A549 treated with GW870086 at 1 μM for 4 hours (cell line): ENCODE measurements at places on chromosomes 4 and X. TPM values are rescaled to one million over a fixed set of nuclear protein-coding genes. Genes with fewer than 3 reads are reported as not detected.

XAGE2 gene
- total RNA-seq: not detected in 5 replicates

ARMCX2 gene
- 0.05 to 0.21 TPM (median 0.10 TPM) in 3 of 5 replicates, not detected in the others for total RNA-seq

GSX2 gene
- total RNA-seq: not detected in 5 replicates

RNF175 gene
- not detected in 5 replicates for total RNA-seq

PPP1R2C gene
- total RNA-seq: not detected in 5 replicates

GABRB1 gene
- total RNA-seq: not detected in 5 replicates

PIR gene
- total RNA-seq: 50.6 to 59.2 TPM (median 55.9 TPM) in 5 replicates

ABCG2 gene
- 18.2 to 21.9 TPM (median 18.7 TPM) in 5 replicates for total RNA-seq

TCEAL8 gene
- 22.7 to 37.1 TPM (median 32.2 TPM) in 5 replicates for total RNA-seq

DDIT4L gene
- 0.23 to 0.32 TPM (median 0.27 TPM) in 5 replicates for total RNA-seq

MAGEE1 gene
- 3.7 to 4.8 TPM (median 4.1 TPM) in 5 replicates for total RNA-seq

DGKK gene
- not detected in 5 replicates for total RNA-seq

FDCSP gene
- total RNA-seq: not detected in 5 replicates

TENM3 gene
- total RNA-seq: 0.70 to 2.2 TPM (median 1.9 TPM) in 5 replicates

SOWAHB gene
- not detected in 5 replicates for total RNA-seq

ESX1 gene
- 0.10 to 0.16 TPM (median 0.16 TPM) in 3 of 5 replicates, not detected in the others for total RNA-seq

FOXR2 gene
- not detected in 5 replicates for total RNA-seq

CHRDL1 gene
- total RNA-seq: not detected in 5 replicates
